ENCODE measurements at places on chromosomes 6 and 20.

DNA sequence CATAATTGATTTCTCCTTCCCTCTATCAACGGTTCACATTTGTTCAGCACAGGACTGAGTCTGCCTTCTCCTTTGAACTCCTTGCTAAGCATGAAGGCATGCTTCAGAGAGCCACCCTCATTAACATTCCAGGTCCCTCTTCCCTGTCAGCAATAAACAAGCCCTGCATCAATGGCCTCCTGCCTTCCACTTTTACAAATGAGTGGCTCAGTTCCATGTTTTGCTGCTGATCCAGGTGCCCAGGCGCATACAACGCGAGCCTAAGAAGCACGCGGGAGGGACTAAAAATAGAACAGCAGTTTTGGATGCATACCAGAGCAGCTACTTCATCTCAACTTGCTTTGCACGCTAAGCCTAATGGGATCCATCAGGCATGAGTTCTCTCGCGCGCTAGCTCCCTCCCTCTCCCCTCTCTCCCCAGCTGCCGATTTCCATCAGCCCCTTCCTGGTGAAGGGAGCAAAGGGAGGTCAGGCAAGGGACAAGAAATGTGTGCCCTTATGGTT lies 53.4 kb downstream of the TRAF3IP2 start:
- peak; percentile 97 for DNase-seq

GRCh38 chr6:497258-497657 lies 105.7 kb downstream of the IRF4 start:
- no peak for DNase-seq

DNA sequence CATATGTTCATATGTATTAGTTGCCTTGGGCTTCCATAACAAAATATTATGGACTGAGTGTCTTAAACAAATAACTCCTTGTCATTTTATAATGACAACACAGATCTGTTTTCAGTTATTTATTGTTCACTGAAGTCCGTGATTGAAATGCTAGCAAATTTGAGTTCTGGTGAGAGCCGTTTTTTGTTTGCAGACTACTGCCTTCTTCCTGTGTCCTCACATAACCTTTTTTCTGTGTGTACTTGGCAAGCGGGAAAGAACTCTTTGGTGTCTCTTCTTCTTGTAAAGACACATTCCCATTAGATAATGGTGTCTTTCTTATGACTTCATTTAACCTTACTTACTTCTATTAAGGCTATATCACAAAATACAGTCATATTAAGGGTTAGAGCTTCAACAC lies 482.9 kb upstream of the EYS start:
- DNase-seq = no peak

GRCh38 chr6:109079981-109080380 lies 14.7 kb downstream of the SESN1 start:
- no peak for DNase-seq

DNA sequence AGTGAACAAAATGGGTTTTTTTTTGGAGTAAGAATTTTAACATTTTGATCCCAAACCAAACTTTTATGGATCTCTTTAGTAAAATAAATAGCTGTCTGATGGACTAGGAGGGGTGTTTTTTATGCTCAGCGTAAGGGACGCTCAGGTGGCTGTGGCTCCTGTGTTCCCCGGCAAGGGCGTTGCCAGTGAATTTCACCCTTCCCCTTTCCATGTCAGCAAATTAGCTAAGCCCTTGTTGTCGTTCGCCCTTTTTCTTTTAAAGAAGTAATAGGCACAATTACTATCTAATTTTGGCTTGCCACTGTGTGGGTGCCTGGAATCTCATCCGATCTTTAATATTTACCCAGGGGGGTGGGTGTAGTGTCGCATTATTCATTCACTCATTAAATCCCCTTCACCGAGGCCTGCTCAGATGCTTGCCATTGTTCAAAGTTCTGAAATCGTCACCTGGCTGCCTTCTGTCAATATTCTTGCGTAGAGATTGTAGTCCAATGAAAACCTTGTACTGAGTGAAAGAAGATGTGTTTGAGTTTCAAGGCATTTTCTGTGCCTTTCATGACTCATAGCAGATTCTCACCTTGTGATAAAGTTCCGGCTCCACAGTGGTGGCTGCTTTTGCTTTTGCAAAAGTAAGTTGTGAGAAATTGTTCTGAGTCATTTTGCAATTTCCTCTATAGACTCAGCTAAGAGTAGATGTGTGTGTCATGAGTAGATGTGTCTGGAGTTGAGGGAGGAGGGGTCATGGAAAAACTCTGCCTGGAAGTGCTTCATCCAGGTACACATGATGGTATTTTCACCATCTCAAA lies 40.0 kb upstream of the CLDN20 start:
- DNase-seq = peak; percentile 62

- no peak for DNase-seq
Observed at GRCh38 chr20:12289465-12289864, 371.8 kb downstream of the BTBD3 start.

- DNase-seq = no peak
Observed at GRCh38 chr20:58192567-58192966, 35.9 kb downstream of the ANKRD60 start.

GRCh38 chr20:16337707-16338106 lies 235.5 kb downstream of the KIF16B start:
- no peak for DNase-seq

DNA sequence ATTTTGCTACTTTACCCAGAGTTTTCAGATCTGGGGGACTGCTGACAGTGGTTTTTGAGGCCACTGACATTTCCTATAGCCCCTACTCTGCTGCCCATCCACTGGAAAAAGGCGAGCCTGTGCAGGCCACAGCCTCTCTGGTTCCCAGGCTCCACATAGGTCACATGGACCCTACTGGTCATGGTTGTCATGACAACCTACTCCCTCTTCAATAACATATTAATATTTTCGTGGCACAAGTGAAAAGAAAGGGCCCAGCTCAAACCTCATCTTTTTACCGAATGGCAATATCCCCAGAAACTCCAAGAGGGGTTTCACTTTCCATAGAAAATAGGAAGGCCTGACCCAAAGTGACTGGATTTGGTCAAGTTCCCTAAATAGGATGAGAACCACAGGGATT lies 11.0 kb upstream of the FOXO3 start:
- DNase-seq = no peak

DNA sequence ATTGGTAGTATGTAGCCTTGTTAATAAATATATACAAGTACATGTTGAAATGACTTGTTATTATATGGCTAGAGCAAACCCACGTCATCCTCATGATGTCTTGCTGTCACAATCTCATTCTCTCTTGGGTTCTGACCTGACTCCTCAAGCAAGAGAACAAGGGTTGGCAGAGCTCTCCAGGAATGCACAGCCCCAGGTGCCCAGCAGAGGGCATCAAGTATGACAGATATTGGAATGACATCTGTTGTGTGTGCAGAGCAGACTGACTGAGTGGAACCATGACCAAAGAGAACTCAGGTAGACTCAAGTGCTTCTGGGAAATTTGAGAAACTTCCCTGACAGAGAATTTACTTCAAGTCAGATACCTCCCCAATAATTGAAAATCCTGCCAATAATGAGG lies 90.6 kb downstream of the PAX1 start:
- DNase-seq = no peak

DNA sequence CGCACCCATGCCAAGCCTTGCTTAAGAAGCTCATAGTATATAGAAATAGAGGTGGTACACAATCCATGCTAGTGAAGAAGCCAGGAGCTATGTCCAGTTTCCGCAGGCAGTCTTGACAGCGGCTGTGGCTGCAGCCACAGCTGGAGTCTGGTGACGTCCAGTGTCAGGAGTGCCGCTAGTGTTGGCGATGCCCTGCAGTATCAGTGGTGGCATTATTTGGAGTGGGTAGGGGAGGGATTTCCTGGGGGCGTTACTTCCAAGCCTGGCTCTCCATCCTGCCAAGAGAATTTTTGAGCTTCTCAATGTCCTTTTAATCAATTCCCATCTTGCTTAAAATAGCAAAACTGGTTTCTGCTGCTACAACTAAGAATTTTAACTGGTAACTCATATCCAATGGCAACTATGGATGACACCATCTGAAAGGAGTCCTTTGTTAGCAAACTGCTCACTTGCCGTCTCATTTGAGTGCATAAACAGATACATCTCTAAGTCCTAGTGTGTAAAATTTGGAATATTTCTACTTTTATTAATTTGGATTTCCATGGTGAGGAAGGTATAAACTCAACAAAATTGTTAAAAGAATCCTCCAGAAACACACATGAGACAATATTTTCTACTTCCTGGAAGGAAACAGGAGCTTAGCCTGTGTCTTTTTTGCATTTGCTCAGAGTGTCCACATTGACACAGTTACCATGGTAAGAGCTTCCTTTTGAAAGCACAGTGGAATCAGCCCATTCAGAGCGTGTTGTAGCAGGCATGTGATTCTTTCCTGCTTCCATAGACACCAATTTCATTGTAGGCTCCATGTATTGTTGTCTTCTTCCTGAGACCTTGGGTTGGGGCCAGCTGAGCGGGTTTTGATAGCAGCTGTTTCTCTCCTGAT lies 44.6 kb upstream of the PXDC1 start:
- DNase-seq = no peak

DNA sequence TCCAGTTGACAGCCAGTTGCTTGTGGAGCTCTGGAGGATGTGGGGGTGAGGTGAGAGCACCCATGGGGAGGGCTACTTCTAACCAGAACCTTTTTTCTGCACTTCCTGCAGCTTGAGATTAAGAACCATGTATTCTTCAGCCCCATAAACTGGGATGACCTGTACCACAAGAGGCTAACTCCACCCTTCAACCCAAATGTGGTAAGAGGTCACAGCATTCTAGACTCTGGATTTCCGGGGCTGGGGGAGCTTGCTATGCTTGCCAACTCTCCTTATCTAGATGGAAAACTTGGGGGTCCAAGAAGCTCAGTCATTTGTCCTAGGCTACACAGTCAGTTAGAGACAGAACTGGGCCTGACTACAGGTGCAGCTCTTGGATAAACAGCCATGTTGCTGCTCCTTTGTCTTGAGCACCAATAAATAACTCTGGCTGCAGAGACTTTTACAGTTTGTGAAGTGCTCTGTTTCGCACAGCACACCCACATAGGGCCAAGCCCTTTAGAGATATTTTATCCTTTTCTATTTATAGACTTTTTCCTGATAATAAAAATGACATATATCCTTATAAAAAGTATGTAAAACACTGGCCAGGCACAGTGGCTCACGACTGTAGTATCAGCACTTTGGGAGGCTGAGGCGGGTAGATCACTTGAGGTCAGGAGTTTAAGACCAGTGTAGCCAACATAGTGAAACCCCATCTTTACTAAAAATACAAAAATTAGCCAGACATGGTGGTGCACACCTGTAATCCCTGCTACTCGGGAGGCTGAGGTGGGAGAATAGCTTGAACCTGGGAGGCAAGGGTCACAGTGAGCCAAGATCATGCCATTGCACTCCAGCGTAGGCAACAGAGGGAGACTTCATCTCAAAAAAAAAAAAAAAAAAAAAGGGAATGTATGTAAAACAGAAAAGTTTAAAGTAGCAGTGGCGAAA lies 10.6 kb upstream of the IFT52 start:
- no peak for DNase-seq

GRCh38 chr6:41405941-41406727 lies 70.7 kb downstream of the NCR2 start:
- no peak for DNase-seq

DNA sequence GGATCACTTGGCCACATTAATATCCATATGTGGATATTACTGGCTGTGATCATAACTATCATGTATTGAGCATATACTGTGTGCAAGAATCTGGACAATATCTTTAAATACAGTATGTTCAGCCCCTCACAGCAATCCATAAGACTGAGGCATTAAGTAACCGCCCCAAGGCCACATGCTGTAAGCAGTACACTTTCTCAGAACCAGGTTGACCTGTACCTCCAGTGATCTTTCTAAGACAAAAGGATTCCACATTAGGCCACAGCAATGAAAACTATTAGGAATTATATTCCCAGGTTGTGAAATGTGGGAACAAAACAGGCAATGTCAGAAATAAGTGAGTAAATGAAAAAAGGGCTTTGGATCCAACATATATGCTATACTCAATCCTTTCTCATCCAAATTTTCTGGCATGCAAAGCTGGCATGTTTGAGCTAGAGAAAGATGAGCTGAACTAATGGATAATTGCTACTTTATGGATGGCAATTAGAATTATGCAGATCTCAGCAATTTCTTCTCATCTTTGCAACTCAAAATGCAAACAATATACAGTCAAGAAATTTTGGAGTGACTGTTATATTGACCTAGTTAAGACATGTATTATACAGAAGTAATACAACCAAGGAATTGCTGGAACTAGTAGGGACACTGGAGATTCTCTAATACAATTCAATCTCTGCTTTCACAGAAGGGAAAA lies 86.9 kb downstream of the KIF6 start:
- no peak for DNase-seq

DNA sequence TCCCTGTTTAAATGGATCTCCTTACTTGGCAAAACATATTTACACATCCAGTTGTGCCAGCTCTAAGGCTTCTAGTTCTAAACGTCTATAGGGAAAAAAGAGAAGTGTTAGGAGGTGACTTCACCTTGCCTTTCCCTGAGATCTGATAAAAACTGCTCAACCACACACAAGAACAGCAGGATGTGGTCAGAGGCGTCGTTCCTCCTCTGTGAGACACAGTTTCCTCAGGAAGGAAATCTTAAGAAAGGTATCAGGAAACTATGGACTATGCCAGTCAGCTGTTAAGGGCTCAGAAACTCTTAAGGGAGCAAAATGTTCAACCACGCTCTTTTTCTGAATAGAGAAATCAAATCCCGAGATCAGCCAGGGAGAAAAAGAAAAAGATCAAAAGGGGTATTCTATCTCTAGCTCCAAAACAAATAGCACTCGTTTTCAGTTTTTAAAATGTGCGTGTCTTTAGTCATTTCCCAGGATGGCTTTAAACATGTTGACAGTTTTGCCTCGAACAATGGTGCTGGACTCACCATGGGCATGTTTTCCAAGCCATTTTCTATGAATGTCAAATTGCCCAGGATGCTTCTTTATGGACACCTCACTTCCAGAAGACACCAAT lies 154.5 kb downstream of the HACE1 start:
- no peak for DNase-seq

DNA sequence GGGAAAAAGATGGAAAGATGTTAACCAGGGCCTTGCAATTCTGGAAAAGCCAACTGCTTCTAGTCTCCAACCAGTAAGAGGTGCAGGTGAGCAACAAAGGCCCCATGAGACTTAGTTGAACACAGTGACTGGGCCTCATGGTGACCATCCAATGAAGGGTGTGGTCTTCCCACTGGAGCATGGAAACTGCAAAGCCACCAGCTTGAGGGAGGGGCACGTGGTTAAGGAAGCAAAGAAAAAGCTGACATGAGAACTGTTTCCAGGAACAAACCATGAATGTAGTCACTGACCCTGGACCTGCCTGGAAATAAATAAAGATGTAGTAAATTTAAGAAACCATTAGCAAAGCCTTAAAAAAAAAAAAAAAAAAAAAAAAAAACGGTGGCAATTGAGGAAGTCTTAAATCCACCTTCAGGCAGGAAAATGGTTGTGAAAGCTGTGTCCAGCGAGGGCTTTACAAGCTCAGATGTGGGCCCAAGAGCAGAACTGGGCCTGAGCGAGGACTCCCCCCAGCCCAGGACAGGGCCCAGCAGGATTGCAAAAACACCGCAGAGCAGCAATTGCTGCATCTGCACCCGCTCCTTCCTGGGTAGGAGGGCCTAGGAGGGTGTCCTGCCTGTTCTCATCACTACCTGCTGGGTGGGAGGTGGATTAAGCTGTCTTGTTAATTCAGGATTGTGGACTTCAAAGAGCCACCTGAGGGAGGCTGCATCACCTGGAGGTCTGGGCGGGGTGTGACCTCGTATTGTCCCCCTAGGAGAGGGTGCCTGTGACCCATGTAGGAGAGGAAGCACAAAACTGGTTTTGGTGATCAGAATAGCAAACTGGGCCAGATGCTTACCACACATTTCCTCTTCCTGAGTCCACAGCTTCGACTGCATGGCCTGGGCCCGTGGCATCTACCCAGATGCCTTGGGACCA lies 10.3 kb downstream of the GFRA4 start:
- DNase-seq = no peak

GRCh38 chr20:35116258-35116657 lies 23.7 kb upstream of the TRPC4AP start:
- no peak for DNase-seq

Data from GM04504 (cell line).